ENCODE measurements at places on chromosomes 5 and 9. TPM values are rescaled to one million over a fixed set of nuclear protein-coding genes. Genes with fewer than 3 reads are reported as not detected.

PCDHGA4 gene
- total RNA-seq: 0.20 TPM

SLC25A2 gene
- total RNA-seq: 1.1 TPM

GRCh38 chr9:121963528-121963995 is 129.5 kb downstream of the TTLL11 start:
- peaks cover 10% of the 10 kb centered on the region for H3K27me3 ChIP-seq
- no peak overlapping the region for H3K27ac ChIP-seq
- H3K36me3 ChIP-seq: no peaks in the 10 kb centered on the region
- no peak overlapping the region for H3K4me3 ChIP-seq
- no peaks in the 10 kb centered on the region for H3K4me1 ChIP-seq
- DNase-seq: no peak

DNA sequence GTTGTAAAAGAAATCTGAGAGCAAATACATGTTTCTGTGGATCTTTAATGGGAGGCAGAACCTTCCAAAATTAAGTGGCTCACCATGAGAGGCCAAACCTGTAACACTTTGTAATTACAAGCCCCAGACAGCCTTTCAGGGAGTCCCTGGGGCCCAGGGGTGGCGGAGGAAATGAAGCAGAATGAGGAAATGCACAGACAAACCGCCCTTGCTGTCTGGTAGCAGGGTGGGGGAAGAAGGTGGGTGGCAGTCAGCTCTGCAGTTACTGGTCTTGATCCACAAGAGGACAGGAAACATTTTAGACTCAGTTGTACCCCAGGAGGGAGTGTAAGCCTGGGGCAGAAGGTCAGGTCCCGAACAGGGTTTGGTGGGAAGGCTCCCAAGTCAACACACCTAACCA is 6.5 kb downstream of the ARL14EPL start:
- H3K27me3 ChIP-seq: peaks cover 10% of the 10 kb centered on the region
- H3K4me3 ChIP-seq: no peak overlapping the region
- H3K27ac ChIP-seq: peak overlapping the region; percentile 66
- no peaks in the 10 kb centered on the region for H3K36me3 ChIP-seq
- peaks cover 33% of the 10 kb centered on the region for H3K4me1 ChIP-seq
- peak; percentile 63 for DNase-seq

HARS2 gene
- total RNA-seq: 30.7 TPM

DNA sequence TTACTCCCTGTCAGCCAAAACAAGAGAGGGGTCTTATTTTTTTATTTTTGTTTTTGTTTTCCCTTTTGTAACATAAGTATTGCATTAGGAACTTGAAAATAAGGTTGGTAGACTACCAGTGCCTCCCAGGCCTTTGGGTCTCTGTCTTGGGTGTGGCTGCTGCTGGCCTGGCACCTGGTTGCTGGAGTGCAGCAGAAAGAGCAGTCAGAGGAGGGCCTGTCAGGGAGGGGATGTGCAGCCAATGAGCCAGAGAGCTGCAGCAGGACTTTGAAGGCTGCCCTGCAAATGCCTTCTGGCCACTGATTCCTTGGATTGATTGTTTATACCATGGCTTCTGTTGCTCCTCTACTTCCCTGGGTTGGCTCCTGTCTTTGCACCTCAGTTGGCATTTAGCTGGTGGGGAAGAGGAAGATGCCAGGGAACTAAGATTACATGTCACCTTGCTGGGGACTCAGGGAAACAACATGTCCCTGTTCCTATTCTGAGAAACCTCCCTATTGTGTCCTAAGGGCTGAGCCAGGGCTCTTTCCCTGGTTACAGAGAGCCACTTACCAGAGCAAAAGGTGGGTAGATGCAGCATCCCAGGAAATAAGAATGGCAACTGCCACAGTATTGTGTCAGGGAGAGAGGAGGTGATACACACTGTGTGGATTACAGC is 66.6 kb downstream of the ANGPTL2 start:
- H3K36me3 ChIP-seq: no peaks in the 10 kb centered on the region
- H3K4me1 ChIP-seq: peaks cover 22% of the 10 kb centered on the region
- no peak overlapping the region for H3K27ac ChIP-seq

GRCh38 chr5:154087260-154087659 is 48.5 kb downstream of the MFAP3 start:
- no peaks in the 10 kb centered on the region for H3K4me1 ChIP-seq
- H3K27me3 ChIP-seq: peaks cover 4% of the 10 kb centered on the region
- no peak overlapping the region for H3K4me3 ChIP-seq

DNA sequence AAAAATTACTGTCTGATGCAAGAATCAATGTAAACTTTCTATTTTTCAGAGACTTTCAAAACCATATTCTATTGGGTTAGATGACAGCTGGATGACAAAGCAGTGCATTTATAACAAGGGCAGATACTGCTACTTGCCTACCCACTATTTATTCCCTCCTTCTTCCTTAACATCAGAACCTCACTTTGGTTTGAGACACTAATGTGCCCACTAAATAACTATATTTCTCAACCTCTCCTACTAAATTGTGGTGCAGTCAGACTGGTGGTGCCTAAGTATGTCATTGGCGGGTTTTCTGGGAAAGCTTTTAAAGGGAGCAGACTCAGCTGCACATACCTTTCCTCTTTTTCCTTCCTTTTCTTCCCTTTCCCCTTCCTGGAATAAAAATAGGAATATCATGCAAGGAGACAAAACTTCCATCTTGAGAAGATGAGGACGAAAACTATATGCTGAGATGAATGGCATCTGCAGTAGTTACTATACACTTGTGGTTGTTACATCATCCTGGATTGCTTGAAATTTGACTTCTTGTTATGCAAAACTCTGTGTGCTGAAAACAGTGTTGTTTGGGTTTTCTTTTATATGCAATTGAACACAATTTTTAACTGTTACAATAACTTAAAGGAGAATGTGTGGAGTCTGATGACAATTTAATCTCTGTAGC is 43.8 kb downstream of the PRR16 start:
- no peak for DNase-seq
- H3K27me3 ChIP-seq: no peaks in the 10 kb centered on the region
- no peaks in the 10 kb centered on the region for H3K4me1 ChIP-seq
- H3K27ac ChIP-seq: no peak overlapping the region

DNA sequence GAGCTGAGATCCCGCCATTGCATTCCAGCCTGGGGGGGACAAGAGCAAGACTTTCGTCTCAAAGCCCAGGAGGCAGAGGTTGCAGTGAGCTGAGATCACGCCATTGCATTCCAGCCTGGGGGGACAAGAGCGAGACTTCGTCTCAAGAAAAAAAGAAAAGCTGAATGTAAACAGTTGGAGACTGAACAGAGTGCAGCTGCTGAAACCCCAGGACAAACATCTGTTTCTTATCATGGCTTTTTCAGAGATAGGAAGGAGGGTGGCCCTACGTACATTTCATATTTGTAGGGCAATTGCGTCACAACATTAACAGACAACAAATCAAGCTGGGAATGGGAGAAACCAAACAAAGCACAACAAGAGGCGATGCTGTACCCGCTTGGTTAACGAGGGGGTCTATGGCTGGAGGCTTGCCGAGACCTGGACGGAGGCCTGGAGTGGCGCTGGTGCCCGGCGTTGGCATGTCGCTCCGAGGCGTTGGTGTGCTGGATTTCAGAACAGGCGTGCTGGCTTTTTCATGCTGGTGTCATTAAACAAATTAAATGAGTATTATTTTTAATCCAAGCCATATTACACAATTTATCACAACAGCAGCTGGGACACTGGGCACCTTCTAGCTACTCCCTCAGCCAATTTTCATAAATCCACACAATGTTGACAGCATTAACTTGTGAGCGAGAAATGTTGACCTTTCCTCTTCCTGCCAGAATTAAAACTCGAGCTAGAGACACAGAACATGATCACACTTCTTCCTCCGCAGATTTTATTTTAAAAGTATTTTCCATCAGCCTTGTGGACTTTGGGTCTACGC is 76.1 kb downstream of the TLE1 start:
- no peaks in the 10 kb centered on the region for H3K4me1 ChIP-seq
- DNase-seq: no peak
- no peak overlapping the region for H3K4me3 ChIP-seq
- H3K27ac ChIP-seq: no peak overlapping the region
- H3K36me3 ChIP-seq: no peaks in the 10 kb centered on the region

- H3K4me3 ChIP-seq: peak within 1 kb of the TSS; percentile 99
- H3K27me3 ChIP-seq: peaks cover 13% of the 10 kb centered on the region
- peak within 1 kb of the TSS; percentile 95 for H3K27ac ChIP-seq
- peaks cover 24% of the 10 kb centered on the region for H3K4me1 ChIP-seq
Measured at GRCh38 chr5:65926276-65926783, at the start of gene ERBIN. Gene ERBIN, plus strand, starts transcription at chr5:65926575. Its CDS starts 66,144 bp downstream, at chr5:65992719.

GRCh38 chr5:34867660-34868059 is 28.7 kb downstream of the TTC23L start:
- no peaks in the 10 kb centered on the region for H3K36me3 ChIP-seq
- DNase-seq: no peak
- H3K27me3 ChIP-seq: no peaks in the 10 kb centered on the region
- H3K4me3 ChIP-seq: no peak overlapping the region
